ENCODE measurements at places on chromosomes 1 and 21.

DNA sequence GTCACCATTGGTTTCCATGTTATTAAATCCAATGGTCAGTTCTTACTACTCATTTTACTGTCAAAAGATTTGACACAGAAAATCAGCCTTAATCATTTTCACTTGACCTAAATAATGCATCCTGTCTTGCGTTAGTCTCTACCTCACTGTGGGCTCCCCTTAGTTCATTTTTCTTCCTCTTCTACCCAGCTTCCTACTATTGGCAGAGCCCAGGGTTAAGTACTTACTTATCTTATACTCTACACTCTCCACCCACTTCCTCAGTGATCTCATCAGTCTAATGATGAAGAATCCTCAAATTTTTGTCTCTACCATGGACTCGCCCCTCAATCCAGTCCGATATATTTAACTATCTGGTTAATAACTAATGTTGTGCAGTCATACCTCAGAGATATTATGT, 735.9 kb downstream of the KCNT2 start:
- DNase-seq = no peak

DNA sequence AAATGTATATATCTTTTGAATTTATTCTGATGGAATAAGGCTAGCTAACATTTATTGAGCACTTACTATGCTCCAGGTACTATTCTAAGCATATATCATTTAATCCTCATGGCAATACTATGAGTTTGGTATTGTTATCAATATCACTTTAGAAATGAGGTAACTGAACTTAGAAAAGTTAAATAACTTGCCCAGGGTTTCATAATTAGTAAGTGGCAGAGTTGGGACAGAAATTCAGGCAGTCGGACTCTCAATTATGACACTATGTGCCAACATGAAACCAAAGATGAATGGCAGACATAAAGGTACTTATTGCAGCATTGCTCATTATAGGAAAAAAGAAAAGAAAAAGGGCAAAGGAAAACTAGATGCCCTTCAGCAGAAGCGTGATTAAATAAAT, 48.2 kb downstream of the RAB3GAP2 start:
- peak; percentile 54 for DNase-seq

DNA sequence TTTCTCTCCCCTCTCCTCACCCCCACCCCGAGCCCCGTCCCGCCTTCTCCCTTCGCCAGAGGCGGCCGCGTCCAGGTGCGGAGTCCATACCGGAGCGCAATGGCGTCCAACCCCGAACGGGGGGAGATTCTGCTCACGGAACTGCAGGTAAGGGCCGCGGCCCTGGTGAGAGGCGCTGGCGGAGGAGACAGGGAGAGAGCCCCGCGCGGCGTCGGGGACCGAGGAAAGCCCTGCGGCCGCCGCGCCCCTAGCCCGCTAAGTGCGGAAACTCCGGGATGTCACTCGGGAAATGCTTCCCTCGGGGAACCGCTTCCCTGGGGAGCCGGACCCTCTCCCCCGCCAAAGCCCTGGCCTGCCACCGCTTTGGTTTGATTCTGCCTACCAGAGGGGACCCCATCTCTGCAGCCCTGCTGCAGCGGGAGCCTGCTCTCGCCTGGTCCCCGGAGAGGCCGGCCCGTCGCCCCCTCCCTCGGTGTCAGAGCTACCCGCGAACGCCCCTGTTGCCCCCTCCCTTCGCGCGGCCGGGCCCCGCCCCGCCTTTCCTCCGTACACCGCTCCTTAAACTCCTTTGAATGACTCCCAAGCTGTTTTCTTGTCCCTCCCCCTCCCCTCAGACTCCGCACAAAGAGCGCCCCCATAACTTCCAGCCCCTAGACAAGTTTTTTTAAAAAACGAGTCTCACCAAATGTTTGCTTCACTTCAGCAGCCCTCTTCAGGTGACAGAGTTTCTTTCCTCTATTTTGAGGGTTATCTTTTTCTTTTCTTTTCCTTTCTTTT, 597 bp downstream of the PKN2 start:
- peak; percentile 74 for DNase-seq

DNA sequence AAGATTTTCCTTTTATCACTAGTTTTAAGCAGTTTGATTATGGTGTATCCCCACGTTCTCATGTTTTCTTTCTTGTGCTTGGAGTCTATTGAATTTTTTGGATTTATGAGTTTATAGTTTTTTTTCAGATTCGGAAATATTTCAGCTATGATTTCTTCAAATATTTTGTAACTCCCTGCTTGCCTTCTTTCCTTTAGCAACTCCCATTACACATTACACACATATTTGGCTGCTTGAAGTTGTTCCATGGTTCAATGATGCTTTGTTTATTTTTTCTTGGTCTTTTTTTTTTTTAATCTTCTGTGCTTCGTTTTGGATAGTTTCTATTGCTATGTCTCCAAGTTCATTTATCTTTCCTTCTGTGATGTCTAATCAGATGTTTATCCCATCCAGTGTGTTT, 48.5 kb upstream of the WARS2 start:
- DNase-seq = no peak

DNA sequence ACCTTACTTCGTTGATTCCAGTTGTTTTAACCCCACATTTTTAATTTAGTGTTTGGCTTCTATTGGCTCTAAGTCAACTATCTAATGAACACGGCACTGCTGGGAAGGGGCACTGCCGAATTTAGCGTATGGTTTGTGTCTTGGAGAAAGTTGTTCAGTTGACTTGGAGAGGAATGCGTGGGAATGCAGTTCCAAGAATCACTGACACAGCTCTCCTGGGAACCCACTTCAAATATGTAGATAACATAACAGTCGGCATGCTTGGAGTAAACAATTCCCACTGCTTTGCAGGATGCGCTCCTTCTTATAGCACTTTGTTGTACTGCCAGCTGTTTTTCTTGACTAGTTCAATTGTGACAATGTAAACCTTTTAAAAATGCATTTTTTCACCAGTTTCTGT, 104.3 kb downstream of the RYR2 start:
- DNase-seq = no peak

DNA sequence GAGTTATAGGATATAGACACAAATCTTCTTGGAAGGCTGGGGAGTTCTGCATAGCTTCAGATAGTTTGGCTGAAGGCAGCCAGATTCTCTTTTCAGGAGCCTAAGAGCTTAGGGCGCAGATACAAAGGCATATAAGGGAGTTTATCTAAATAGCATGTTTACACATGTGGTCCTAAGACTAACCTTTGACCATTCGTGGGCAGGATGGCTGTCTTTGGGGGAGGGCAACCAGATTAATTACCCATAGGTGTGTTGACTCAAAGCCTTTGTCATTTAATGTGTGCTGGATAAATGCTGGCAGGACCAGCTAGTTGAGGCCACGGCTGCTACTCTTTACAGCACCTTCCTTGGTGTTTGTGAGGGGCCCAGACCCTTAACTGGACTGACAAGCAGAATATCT, 71.8 kb downstream of the IER5 start:
- no peak for DNase-seq

GRCh38 chr1:151062741-151063371, 2.7 kb downstream of the MLLT11 start:
- DNase-seq = no peak

Data from GM12865 (cell line).